ENCODE measurements at places on chromosomes 7 and 10.

DNA sequence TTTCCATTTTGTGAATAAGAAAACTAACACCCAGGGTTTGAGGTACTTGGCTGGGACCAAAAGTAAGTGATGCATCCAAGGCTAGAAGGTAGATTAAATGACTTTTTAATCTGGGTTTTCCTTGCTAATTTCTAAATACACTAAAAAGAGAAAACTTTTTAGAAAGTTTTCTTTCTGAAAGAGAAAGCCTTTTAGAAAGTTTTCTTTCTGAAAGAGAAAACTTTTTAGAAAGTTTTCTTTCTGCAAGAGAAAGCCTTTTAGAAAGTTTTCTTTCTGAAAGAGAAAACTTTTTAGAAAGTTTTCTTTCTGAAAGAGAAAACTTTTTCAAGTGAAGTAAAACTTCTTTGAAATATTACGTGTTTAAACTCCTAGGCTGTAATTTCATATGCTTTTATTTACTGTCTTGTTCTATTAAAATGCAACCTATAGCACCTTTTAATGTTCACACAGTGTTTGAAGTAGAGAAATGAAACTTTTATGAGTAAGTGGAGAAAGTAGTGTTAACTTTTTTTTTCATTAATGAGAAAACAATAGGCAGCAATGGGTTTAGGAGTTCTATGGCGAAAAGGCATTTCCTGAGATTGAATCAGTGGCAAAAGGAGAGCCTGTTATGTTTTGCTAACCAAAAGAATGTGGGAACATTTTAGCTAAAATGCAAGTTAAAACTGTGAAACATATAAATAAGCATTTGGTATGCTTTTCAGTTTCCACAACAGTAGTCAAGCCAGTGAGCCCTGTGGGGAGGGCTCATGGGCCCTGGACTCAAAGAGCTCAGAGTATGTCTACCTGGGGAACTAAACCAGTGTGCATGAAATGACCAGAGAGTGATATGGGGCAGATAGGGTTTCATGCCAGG, 103.7 kb downstream of the RBM20 start:
- DNase-seq, result no peak

DNA sequence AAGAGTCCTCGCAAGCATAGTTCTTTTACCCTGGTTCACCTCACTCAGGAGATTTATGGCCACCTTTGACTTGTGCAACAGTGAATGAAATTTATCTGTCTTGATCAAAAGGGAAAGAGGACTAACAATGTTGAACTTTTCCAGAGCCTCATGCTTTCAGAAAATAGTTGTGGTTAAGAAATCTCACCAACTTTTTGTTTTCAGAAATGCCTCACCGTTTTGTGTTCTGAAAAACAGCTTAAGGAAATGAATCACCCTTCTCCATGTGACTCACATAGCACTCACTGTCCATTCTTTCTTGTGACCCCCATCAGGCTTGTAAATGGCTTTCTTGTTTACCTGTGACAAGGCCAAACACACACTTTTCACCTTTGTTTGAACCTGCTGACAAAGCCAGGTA, 148.6 kb upstream of the FAM3C start:
- DNase-seq, result no peak

GRCh38 chr7:99290980-99291607, 18.5 kb downstream of the MYH16 start:
- no peak for DNase-seq

- no peak for DNase-seq
Observed at GRCh38 chr7:16975712-16976111, 93.9 kb upstream of the AGR3 start.

DNA sequence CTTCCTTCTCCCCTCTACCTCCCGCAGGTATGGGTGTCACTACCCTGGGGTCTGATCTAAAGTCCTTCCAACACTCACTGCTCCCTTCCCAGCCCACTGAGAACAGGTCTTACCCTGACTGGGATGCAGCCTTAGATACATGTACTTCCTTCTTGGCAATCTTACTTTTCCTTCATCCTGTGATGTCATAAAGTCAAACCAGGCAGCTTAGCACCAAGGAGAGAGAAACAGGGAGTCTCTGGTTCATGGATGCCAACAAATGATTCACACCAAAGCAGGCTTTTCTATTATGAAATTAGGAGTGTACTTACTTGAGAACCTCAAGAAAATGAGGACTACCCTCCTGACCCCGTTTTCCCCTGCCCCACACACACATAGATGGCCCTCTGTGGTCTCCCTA, 111.0 kb upstream of the KMT2E start:
- no peak for DNase-seq

DNA sequence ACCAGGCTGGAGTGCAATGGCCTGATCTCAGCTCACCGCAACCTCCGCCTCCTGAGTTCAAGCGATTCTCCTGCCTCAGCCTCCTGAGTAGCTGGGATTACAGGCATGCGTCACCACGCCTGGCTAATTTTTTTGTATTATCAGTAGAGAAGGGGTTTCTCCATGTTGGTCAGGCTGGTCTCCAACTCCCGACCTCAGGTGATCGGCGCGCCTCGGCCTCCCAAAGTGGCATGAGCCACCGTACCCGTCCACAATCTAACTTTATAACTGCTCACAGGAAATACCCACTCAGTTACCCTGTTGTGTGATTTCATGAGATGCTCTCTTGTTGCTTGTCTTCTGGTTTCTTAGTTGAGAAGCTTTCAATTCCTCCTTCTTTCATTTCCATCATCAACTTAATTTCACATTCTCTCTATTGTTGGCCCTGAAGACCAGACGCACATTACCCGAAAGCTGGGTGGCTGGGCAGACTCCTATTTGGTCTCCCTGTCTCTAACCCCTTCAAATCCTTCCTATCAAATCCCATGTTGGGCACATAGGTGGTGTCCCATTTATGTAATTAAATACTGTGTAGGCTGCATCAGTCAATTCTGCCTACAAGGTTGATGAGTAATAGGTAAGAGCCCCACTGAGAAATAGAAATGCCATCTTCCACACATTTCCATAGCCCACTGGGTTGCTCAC, 1.1 kb upstream of the GSTO2 start:
- no peak for DNase-seq

GRCh38 chr7:25314731-25315267, 86.5 kb upstream of the NPVF start:
- no peak for DNase-seq

GRCh38 chr10:3807211-3807927, 22.4 kb upstream of the KLF6 start:
- no peak for DNase-seq

DNA sequence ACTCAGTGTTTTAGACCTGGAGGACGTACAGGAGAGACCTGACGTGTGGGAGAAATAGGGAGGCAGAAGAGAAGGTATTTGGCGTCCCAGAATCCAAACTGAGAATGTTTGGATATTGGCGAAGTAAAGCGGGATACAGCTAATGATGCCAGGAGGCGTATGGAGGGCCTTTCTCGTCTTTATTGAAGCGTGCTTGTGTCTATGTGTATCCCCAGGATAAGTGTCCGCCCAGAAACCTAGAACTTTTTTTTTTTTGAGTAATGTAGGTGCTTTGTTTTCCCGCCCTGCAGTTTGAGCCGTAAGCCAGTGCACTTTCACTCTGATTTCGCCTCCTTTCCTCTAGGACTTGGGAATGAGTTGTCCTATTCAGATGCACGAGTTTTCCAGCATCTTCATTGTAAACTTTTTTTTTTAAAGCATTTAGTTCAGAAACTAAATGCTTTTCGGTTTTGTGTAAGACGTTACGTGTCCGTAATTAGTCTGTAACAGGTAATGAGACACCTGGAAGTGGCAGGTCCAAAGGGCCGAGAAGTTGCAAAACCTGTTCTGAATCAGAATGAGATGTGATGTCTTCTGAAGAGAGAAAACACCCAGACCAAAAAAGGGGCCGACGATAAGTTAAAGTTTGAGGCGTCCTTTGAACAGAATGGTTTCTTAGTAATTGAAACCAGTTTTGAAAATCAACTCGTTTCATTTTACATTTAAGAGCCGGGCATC, 746 bp downstream of the ARL5B start:
- DNase-seq, result no peak

GRCh38 chr7:117808910-117809705, 64.1 kb downstream of the CTTNBP2 start:
- no peak for DNase-seq

DNA sequence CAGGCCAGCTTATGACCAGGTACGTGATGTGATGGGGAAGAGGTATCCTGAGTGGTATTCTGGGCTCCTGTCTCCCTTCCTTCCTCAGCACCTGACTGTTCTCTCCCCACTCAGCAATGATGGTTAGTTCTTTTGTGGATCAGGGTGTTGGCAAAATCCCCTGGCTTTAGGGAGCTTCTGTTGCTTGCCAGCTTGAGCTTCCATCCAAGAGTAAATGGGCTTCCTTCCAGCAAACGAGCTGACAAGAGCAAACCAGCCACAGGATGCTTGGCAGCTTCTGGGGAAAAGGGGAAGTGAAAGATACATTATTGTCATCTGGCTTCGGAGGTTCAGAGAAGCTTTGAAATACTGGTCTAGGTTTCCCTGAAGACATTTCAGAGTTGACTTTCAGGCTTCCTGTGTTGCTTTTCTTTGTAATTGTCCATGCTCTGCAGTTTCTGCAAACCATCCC, 5.2 kb downstream of the DUSP5 start:
- DNase-seq, result peak; percentile 61

- DNase-seq, result no peak
Observed at GRCh38 chr10:26743091-26743490, 45.6 kb downstream of the PDSS1 start.

GRCh38 chr7:37508118-37508517, 59.5 kb upstream of the ELMO1 start:
- no peak for DNase-seq

DNA sequence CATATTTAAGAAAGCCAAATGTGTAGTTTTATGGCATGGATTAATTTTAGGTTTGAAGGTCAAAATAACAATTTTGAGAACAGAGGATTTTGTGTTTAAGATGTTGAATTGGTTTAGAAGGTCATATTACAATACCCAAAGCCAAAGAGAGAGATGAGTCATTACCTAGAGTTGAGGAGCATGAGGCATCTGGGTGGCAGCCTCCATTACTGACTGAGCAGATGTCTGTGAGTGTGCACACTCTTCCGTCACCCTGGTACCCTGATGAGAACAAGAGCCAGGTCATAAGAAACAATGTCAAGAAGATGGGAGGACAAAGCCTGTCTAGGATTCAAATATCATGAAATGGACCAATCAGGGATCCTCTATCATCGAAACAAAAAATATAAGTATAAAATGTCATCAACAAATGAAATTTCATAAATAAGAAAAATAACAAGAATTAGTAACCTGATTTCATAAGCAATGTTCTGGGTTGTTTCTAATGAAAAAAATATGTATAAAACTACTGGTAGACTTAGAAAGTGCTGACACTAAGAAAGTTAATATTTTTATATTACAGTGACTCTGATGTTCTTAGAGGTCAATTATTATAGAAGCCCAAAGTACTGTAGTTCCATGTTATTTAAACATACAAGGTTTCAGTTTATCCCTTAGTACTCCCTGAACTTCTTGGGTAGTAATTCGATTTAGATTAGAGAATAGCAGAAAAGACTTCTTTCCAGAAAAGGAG, 20.0 kb downstream of the CUBN start:
- no peak for DNase-seq

DNA sequence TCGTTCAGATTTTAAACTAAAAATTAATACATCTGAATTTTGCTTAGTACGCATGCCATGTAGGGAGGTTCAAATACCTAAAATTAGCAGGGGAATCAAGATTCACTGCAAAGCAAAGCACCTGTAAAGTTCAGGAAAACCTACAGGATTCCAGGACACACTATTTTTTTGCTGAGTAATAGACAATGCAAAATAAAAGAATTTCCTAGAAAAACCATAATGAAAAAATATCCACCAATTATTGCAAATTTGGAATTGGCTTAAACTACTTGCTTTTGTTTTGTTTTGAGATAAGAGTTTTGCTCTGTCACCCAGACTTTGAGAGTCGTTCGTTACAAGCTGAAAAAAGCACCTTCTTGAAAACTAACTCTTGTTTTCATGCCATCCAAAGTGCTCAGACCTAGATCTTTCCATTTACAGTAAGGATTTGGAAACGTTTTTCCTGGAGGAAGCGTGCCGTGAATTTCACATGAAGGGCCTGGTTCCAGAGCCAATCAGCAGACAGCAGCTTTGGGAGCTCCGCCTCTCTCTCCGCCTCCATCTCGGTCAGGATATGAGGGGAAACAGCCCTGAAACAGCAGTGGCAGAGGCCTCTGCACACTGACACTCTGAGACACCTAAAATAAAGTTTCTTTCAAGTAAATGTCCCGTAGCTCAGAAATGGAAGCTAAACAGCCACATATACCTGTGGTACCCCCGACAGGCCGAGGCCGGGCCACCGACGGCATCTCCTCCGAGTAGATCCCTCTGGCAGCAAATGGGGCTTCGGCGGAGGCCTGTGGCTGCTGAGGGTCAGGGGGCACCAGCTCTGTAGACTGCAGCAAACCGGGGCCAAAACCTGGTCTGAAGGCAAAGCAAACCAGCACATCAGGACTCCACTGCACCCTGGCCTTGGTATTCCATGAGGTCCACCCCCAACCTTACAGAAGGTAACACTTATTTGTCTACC, 45.9 kb upstream of the ATP6V0A4 start:
- no peak for DNase-seq

GRCh38 chr7:135377171-135377570, 132.7 kb downstream of the CNOT4 start:
- no peak for DNase-seq

- peak; percentile 32 for DNase-seq
Observed at GRCh38 chr7:411677-412312, 107.9 kb downstream of the PDGFA start.

- no peak for DNase-seq
Observed at GRCh38 chr10:60208676-60209269, 180.9 kb downstream of the ANK3 start.

DNA sequence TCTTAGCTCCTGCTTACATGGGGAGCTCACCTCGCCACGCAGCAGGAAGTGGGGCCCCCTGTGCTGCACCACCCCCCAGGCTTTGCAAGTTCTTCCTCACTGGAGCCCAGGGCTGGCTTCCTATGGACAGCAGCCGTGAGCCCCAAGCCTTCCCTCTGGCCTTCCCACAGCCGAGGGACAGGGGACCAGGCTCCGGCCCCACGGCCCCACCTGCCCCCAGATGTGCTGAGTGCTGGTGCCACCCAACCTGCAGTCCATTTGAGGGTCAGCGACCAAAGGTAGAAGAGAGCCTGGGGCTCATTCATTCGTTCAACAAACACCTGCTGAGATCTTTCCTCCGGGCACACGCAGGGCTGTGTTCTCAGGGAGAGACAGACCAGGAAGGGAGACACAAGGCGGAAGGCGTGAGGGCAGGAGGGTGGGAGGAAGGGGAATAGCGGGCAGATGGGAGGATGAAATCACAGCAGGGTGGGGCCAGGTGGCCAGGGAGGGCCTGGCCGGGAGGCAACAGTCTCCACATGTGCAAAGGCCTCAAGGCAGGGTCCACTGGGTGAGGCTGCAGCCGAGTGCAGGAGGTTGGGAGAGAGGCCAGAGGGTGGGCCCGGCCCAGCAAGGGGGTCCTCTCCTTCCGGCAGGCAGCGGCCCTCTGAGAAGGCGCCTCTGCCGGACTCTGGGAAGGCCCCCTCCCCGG, 100.1 kb downstream of the FOXL3 start:
- peak; percentile 33 for DNase-seq

DNA sequence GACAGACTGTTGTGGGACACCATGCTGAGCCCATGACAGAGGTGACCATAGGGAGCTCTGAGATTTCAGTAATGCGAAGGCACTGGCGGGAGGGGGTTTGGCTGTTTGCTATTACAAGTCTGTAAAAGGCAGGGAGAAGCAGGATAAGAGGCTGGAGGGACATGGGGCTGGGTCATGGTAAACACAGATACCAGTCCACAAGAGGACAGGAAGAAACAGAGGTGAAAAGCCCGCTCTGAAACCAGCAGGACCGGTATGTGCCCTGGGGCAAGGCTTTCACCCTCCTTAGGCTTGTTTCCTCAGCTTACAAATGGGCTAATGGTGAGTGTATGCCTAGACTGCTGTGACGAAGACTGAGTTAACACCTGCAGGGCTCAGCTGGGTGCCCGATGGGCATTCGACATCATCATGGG, 34.1 kb downstream of the ANXA11 start:
- DNase-seq, result no peak
